ENCODE measurements at places on chromosomes 2 and 18.

DNA sequence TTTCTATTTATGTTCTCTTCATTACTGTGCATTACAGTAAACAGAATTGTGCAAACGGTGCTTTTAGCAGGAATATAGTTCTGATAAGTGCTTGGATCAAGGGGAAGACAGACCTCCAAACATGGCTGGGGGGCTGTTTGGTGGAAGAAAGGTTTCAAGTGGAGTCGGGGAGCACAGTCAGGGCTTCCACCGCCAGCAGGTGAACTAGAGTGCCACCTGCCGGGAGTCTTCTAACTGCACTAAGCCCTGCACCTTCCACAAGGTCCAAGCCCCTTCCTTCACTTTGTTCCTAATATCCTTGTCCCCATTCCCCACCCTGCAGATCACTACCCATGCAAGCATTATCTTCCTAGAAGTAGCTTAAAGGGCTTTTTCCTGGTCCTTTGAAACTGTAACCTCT, 11.1 kb downstream of the ONECUT2 start:
- DNase-seq = no peak

DNA sequence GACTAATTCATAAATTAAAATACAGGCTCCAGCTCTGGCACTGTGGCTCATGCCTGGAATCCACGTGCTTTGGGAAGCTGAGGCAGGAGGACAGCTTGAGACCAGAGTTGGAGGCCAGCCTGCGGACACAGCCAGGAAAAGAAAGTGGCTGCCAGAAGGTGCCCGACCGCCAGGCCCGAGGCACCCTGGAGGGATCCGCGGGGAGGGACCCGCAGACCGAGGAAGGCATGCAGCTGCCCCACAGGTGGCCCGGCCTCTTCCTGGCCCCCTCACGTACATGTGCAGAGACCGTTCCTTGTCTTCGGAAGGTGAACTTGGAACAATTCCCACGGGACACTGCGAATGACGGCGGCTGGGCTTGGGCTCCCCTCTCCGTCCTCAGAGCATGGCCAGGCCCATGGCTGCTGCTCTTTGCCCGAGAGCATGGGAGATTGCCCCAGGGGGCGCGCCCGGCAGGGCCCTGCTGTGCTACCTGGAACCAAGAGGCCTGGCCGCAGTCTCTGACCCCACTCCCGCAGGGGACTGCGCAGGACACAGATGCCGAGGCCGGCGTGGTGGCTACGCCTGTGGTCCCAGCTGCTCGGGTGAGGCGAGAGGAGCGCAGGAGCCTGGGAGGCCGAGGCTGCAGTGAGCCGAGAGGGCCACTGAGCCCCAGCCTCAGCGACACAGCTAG, 55.6 kb upstream of the IMP4 start:
- DNase-seq = no peak

GRCh38 chr2:51304311-51304710, 272.4 kb upstream of the NRXN1 start:
- DNase-seq = no peak

GRCh38 chr2:42105330-42106256, 57.8 kb downstream of the PKDCC start:
- no peak for DNase-seq

DNA sequence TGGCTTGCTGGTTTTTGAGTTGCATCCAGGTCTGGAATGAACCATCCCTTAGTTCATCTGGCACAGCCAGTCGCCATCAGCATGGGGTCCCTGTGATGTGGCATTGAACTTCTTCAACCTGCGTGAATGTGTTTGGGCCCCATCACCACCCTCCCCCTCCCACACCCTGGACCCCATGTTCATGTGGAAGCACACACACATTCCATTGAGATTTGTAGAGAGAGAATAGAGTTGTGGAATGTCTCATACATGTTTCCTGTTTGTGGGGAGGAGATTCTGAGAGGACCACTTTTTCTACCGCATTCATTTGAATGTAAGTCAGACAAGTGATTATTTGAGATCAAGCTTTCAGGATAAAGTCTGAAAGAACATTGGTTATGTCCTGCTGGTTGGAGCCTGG, 117.6 kb upstream of the EML6 start:
- no peak for DNase-seq

GRCh38 chr18:50695431-50696176, 124.2 kb downstream of the MRO start:
- no peak for DNase-seq

DNA sequence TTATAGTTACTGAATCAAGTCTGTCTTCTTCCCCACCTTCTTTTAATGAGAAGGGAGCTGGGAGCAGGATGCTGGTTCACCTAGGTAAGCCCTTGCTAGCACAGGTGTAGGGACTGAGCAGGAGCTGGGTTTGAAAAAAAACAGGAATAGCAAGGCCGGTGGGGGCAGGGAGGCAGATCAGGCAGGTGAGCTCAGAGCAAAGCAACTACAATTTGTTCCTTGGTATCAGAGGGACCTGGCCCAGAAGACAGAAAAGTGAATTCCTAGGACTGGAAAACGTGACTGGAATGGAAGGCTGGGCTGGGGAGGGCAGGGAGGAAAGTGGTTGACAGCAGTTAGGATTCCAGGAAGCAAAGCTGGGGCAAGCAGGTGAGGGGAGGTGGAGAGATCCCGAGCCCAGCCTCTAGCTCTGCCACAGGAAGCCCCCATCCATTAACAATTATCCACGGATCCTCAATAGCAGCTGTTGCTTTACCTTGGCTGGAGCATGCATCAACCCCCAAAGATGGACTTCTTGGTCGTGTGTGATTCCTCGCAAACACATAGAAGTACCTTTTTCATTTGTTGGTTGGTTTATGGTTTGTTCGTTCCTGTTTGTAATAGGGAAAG, 118.4 kb downstream of the LNPK start:
- no peak for DNase-seq

GRCh38 chr2:227865291-227865690, 6.1 kb upstream of the DAW1 start:
- DNase-seq = no peak

GRCh38 chr2:9948721-9949120, 2.8 kb upstream of the GRHL1 start:
- DNase-seq = no peak

GRCh38 chr2:113132414-113133021, 5.1 kb downstream of the IL1RN start:
- no peak for DNase-seq

- no peak for DNase-seq
These were observed 3.2 kb downstream of the CNNM3 start for GRCh38 chr2:96819128-96819875.

- DNase-seq = no peak
These were observed 6.1 kb downstream of the SLC66A2 start for GRCh38 chr18:79945118-79946042.

DNA sequence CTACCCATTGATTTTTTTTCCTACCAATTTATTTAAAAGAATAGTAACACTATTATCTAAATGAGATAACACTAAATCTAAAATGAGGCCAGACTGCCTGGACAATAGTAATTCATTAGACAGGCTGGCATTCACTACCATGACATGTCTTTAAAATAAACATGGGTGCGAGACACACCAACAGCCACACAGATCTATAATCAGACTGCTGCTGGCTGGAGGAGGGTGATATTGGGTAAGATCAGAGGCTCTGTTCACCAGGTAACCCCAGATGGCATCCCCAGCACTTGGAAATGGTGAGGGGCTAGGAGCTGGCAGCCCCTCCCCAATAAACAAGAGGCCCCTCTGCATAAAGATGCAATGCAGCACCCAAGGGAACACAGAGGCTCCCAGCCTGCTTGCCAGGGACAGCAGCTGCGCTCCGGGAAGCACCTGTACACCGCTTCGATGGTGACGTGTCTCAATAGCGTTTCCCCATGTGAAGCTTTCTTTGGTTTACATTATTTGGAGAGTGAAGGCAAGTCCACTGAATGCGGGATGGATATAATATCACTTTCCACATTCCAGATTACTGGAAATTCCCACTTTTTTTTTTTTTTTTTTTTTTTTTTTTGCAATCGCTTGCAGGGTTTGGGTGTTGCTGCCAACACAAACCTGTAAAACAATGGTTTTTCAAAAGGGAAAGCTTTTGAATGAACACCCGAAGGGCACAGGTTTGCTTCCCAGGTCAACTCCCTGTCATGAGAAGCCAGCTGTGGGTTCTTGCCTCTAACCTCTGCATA, 159.0 kb downstream of the ZNF516 start:
- DNase-seq = no peak

GRCh38 chr2:106664669-106665068, 177.5 kb downstream of the CD8B2 start:
- DNase-seq = no peak

- no peak for DNase-seq
These were observed 52.5 kb downstream of the POLR1A start for GRCh38 chr2:86053166-86053565.

DNA sequence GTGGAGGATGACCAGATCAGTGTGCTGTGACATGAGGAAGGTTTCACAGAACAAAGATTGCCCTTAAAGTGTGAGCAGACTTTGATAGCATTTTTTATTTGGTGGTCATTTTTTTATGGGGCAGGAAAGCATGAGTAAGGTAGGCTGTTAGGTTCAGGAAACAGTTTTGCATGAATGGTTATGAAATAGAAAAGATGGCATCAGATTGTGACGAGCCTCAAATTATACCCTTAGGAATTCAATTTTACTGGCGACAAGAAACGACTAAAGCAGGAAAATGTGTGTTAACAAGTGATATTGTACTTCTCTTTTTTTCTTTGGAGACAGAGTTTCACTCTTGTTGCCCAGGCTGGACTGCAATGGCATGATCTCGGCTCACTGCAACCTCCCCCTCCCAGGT, 44.7 kb downstream of the PIK3C3 start:
- DNase-seq = no peak

DNA sequence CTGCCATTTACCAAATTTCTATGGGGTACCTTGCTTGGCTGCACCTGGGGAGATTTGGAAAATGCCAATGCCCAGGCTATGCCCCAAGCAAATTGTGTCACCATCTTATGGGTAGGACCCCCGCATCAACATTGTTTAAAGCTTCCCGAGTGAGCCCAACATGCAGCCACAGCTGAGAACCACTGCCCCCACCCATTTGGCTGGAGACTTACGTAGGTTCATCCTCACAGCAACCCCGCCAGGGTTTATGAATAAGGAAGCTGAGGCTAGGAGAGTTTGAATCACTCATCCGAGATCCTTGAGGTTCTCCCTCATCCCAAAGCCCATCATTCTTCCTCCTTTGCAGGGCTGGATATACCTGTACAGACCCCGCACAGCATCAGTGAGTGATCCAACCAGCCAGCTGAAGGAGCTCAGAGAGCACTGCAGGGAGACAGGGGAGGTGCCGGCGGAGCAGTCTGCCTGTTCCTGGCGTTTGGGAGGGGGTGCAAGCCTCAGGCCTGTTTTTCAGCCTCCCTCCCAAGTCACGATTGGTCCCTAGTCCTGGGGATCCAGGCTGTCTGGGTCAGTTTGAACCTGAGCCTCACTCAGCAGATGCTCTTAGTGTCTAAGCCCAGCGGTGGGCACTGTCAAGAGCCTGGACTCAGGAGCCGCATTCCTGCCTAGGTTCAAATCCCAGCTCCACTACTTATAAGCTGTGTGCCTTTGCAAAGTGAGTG, 164.9 kb downstream of the SMAD7 start:
- no peak for DNase-seq

DNA sequence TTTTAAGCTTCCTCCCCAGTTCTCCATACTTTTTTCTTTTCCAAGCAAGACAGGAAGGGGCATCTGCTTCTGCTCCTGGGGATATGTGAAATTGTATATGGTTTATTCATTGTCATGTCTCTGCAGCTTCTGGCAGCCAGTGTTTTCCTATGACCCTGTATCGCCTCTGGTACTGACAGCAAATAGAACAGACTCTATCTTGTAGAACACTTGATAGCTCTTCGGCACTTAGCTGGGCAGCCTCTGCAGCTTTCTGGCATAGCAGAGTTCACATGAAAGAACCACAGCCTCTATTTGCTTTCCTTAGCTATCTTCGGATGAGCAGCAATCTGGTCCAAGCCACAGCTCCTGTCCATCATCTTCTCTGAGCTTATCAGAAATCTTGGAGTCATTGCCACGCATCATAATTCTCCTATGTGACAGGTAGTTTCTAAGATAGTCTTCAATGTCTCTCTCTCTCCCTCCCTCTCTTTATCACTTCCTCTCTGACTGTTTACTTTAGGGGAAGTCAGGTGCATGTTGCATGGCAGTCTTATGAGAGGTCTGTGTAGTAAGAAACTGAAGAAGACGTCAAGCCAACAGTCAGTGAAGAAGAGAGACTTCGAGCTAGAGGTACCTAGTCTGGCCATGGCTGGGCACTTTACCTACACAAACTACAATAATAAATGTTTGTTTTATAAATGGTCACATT, 627.7 kb upstream of the CDH2 start:
- DNase-seq = no peak

DNA sequence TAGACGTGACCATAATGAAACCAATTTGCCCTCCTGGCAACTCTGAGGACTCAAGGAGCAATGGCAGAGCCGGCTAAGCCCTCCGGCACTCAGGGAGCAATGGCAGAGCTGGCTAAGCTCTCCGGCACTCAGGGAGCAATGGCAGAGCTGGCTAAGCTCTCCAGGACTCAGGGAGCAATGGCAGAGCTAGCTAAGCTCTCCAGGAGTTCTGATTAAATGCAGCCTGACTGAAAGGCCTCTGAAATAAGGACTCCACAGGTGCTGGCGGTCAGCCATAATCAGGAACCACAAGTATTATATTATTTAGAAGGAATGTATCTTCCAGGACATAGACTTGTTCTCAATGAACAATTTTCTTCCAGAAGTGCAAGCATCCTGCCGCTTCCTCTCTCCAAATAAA, 65.2 kb downstream of the C2orf76 start:
- no peak for DNase-seq

GRCh38 chr2:216732334-216732733, 37.0 kb upstream of the IGFBP5 start:
- no peak for DNase-seq

DNA sequence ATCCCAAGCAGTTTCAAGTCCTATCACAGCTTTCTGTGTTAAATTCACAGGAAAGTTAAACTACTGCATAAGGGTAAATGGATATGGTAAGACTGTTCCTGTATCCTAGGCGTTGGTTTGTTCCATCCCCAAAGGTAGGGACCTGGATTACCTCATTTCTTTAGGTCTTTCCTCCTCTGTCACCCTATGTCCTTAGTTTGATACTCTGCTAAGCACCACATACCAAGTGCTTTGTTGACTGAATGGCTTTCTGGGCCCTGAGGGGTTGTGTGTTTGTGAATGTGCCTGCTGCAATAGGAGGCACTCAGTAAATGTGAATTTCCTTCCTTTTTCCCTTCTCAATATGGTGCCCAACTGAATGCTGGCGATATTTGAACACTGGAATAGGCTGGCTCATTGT, 7.8 kb downstream of the NOSTRIN start:
- no peak for DNase-seq

DNA sequence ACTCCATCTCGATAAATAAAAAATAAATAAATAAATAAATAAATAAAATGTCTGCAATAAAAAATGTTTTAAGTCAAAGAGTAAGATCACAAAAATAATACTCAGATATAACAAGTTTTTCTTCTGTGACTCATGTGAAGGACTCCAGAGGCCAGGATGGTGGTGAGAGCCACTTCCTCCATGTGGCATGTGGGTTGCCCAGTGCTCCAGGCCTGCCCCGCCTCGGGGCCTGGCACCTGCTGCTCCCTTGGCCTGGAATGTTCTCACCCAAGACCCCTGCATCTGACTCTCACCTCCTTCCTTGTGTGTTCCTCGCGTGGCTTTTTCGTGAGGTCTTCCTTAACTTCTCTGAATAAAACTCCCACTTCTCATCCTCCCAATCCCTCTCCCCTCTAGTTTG, 77.4 kb upstream of the LDLRAD4 start:
- no peak for DNase-seq

GRCh38 chr18:50232419-50232818, 33.9 kb downstream of the CFAP53 start:
- no peak for DNase-seq

- DNase-seq = no peak
These were observed 271.4 kb downstream of the PIEZO2 start for GRCh38 chr18:10877987-10878386.

Data from cortex of kidney (tissue), 1 donor.